Hindlimb muscle (tissue), 1 donor: ENCODE measurements at places on chromosomes 1 and 21.

DNA sequence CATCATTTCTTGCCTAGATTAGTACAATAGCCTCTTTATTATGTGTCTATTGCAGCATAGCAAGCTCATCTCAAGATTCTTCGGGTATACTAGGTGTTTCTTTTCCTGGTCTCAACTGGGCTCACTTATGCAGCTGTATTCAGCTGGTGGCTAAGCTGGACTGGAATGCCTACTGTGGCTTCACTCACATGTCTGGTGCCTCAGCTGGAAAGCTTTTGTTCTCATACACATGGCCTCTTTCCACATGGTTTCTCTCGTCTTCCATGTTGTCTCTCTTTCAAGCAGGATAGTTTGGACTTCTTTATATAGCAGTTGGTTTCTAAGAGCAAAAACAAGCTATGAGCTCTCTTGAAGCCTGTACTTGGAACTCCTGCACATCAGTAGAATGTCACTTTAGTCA is 45.2 kb downstream of the PKN2 start:
- no peak for DNase-seq

- DNase-seq = peak; percentile 49
Measured at GRCh38 chr1:227886503-227886961, 61.2 kb downstream of the WNT9A start.

DNA sequence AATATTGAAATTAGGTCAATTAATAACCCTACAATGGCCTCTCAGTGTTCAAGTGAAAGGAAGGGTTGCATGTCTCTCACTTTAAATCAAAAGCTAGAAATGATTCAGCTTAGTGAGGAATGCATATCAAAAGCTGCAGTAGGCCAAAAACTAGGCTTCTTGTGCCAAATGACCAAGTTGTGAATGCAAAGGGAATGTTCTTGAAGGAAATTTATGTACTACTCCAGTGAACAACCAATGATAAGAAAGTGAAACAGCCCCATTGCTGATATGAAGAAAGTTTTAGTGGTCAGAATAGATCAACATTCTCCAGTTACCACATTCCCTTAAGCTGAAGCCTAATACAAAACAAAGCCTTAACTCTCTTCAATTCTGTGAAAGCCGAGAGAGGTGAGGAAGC is 10.0 kb downstream of the MAEL start:
- DNase-seq = no peak

GRCh38 chr1:192579010-192579738 is 3.6 kb downstream of the RGS1 start:
- DNase-seq = no peak

DNA sequence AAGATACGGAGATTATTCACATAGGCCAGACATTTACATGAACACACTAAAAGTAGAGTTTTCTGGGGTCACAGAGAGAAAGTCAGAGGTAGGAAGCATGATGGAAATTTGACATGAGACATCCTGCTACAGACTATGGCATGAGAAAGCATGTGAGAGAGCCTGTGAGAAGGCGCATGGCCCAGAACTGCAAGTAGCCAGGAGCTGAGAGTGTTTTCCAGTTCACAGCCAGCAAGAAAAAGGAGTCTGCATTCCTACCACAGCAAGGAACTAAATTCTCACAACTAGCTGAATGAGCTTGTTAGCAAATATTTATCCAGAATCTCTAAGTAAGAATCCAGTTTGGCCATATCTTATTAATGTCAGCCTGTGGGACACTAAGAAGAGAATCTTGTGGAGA is 673.3 kb downstream of the BRINP3 start:
- DNase-seq = no peak

GRCh38 chr1:110824192-110824591 is 48.8 kb upstream of the CD53 start:
- DNase-seq = no peak

DNA sequence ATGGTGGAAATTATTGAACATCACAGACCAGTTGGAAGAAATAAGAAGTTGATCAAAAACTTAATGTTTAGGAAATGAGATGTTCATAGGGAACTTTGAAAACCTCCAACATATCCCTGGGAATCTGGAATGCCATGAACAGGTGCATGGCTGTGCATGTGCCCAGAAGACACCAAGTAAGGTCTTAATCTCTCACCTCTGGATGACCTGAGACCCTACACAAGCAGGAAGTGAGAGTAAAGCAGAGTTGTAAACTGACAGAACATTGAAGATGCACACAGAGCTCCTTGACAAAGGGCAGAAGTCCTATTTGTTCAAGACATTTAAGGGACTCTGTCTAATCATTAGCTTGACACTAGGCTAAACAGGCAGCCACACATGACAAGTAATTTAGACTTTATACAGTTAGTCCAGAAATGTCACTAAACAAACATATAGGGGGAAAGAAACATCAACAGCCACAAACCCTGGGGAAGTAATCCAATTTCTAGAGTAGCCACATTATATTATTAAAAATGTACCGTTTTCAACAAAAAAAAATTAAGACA is 34.5 kb downstream of the KLHDC7A start:
- no peak for DNase-seq

DNA sequence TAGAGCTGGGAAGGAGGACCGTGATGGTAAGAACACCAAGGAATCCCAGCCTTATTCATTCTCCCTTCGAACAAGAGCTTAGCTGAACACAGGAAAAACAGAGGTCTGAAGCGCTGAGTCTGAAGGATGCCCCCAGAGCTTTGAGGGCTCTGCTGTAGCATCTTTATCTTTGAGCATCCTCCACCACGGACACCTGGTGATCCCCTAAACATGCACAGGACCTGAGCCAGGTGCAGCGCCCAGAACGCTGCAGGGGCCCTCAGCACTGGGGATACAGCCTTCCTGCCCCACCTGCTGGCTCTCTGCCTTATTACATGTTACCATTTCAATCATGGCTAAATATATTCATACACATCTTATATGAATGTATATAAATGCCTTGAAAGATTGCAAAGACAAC is 7.7 kb upstream of the GPATCH4 start:
- DNase-seq = no peak

DNA sequence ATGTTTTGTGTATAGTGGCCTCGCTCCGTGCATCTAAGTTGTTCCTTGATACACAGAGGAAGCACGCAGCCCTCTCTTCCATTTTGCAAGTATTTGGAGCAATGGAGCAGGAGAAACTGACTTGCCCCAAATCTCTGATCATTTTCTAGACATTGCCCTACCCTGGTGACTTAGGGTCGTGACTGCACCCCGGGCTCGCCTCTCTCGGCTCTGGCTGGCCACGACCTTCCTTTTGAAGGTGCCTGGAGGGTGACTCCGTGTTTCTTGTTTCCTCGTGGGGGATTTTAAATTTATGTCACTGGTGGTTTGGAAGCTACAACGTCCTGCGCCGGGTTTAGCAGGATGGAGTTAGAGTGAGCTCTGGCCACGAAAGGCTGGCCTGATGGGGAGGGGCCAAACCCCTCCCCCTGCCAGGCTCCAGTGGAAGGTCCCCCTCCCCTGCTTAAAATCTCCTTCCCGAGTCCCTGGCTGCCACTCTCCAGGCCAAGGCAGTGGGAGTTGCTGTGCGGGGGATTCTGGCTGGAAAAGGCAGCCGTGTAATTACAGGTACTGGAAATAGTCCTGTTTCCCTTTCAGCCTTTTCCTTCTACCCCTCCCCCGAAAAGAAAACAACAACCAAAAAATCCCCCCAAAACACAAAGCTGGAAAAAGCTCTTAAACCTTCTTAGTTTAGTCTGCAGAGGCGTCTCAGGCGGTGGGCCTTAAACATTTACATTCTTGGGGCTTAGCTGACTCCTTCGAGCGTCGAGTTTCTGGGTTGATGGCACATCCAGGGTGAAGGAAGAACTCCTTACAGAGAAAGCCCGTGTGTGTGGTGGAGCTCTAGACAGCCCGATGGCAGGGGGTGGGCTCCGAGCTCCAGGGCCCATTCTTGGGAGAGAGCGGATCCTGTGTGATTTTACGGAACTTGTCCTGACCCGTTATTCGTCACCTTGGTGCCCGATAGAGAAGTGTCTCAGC is 28.1 kb downstream of the SPSB1 start:
- no peak for DNase-seq

- no peak for DNase-seq
Measured at GRCh38 chr1:203534526-203534925, 40.6 kb downstream of the OPTC start.

DNA sequence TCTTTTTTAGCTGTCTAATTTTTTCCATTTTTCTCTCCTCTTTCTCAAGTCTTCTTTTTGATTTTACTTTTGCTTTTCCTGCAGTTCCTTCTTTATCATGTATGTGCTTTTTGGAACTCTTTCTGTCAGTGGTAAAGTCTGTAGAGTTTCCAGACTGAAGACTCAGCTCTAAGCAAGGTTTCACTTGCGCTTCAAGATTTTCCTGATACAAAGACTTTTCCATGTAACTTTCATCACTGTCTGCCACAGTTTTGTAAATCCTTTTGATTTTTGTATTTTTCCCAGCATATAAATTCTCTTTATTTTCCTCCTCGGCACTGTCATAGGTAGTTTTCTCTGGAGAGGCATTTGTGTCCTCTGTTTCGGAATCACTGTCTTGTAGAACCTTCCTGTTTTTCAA is 5.5 kb downstream of the CLSPN start:
- DNase-seq = no peak

DNA sequence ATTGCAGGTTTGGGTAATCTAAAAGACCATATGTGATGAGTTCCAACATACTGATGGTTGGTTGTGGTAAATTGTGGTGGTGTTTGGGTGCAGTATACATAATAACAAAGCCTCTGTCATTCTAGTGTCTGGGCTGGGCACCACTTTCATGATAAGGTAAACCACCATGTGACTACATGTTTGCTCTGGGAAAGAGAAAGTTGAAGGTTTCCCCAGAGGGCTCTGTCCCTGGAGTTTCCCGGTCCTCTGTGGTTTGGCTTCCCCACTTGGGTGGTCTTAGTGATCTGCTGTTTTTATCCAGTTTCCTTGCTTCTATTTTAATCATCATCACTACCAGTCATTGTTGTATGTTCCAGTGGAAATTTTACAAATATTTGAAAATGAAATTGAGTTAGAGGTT is 55.9 kb upstream of the TSPAN2 start:
- no peak for DNase-seq

- peak; percentile 56 for DNase-seq
Measured at GRCh38 chr1:182651339-182651724, 33.1 kb downstream of the RGS8 start.

GRCh38 chr1:206663832-206664652 is 20.7 kb upstream of the MAPKAPK2 start:
- peak; percentile 69 for DNase-seq

DNA sequence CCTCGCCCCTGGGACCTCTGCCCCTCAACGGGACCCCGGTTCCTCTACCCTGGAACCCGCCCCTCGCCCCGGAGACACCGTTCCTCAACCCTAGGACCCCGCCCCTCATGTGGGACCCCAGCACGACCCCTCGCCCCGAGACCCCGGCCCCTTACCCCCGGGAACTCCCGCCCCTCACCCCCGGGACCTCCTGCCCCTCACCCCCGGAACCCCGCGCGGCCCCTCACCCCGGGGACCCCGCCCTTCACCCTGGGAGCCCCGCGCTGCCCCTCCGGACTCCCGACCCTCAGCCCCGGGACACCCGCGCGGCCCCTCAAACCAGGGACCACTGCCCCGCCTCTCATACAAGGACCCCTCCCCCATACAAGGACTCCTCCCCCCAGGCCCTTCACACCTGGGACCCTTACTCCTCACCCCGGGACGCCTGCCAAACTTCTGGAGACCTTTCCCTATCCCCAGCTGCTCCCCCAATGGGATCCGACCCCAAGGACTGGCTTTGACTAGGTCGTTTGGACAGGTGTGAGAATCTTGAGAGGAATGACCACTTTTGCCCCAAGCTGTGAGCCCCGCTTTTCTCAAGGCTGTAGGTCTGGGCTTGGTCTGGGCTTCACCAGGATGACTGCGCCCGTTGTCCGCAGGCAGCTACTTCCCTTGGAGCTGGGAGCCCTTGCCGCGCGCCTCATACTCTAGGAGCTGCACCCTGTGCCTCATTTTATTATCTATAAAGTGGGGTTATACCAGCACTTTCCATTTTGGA is 843 bp downstream of the DIP2A start:
- no peak for DNase-seq

DNA sequence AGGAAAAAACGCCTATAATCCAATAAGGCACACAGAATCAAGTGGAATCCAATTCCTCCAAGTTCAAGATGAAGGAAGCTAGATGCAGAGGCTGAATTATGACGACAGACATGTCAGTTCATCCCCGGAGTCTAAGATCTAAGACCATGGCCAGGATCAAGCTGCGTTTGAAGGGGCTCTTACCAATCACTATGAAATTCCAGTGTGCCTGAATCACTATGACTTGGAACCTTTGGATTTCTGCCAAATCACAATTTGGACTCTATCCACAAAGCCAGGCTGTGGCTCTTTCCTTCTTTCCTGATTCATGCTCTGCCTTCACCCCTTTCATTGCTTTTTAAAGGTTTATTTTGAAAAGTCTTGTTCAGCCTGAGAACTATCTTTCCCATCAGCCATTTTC is 17.1 kb downstream of the OLIG2 start:
- DNase-seq = no peak
